ENCODE measurements at places on chromosomes 16 and 17. TPM values are rescaled to one million over a fixed set of nuclear protein-coding genes. Genes with fewer than 3 reads are reported as not detected.

DNA sequence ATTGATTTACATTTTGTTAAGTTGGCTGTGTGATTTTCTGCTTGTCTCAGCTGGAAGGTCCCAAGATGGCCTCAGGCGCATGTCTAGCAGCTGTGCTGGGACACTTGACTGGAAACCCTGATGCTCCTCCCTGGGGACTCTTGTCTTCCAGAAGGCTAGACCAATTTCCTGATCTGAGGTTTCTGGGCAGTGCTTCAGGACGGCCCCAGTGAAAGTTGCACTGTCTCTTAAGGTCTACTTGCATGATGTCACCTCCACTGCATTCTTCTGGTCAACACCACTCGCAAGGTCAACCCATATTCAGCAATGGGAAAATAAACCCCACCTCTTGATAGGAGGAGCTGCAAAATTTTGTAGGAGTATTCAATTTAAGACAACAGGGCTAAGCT is 116.0 kb downstream of the SALL1 start:
- DNase-seq, result no peak

The METRN gene
- total RNA-seq, result 127 TPM

The MT3 gene
- total RNA-seq, result not detected

The USP43 gene
- total RNA-seq, result not detected

DNA sequence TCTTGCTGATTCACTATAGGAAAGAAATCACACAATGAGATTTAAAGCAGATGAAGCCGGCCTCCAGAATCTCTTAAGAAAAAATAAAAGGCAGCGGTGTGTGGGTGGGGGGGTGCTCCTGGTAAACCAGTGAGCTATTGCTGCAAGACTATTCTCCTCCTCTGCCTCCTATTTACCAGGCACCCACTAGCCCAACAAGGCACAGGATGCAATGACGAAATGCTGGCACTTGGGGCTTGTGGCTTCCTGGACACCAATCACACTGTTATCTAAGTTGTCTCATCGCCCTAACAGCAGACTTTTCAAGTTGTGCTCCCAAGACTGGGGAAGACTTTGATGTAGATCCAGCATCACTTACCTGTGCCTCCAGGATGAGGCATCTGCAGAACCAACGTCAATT is 50.2 kb upstream of the NDRG4 start:
- no peak for DNase-seq

The TTYH2 gene
- 1.9 TPM for total RNA-seq

Measured in LHCN-M2 (cell line).